ENCODE measurements at places on chromosomes 3 and 15.

GRCh38 chr3:113908133-113908532 lies 39.7 kb upstream of the ZDHHC23 start:
- DNase-seq = no peak

- no peak for DNase-seq
Measured at GRCh38 chr15:98734466-98735199, 86.3 kb downstream of the IGF1R start.

DNA sequence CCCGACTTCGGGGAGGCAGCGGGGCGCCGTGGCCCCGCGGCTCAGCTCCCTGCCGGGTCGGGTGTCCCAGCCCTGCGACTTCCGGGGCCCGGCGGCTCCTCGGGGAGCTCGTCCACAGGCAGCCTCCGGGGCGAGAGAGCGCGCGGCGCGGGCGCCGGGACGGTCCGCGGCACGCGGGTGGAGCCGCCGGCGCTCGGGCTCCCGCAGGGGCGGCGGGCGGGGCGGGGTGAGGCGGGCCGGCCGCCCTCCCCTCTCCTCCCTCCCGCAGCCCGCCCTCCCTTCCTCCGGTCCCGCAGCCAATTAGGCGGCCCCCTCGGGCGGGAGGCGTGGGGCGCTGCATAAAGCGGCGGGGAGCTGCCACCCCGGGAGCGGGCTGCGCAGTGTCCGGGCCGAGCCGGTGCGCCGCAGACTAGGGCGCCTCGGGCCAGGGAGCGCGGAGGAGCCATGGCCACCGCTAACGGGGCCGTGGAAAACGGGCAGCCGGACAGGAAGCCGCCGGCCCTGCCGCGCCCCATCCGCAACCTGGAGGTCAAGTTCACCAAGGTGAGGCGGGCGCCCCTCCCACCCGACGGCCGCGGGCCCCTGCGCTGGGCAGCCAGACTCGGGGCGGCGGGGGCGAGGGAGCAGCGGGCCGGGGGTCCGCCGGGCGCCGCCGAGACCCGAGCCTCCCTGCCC lies at the start of gene ALDH1A3:
TSS of gene ALDH1A3 (plus strand) at position 368 of the 675 bp plus-strand sequence. CDS start at position 445, 77 bp downstream.
- no peak for DNase-seq

DNA sequence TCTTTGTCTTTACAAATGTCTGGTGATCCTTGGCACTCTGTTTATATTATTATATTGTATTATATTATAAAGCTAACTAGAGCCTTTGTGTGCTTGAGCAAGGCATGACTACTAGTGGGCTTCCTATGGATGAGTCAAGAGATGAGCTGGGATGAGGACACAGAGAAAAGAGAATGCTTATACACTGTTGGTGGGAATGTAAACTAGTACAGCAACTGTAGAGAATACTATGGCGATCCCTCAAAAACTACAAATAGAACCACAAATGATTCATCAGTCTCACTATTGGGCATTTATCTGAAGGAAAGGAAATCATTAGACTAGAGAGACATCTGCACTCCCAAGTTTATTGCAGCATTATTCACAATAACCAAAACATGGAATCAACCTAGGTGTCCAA lies 40.8 kb upstream of the MED12L start:
- no peak for DNase-seq

- DNase-seq = no peak
Measured at GRCh38 chr15:78552597-78552996, 12.4 kb downstream of the PSMA4 start.

DNA sequence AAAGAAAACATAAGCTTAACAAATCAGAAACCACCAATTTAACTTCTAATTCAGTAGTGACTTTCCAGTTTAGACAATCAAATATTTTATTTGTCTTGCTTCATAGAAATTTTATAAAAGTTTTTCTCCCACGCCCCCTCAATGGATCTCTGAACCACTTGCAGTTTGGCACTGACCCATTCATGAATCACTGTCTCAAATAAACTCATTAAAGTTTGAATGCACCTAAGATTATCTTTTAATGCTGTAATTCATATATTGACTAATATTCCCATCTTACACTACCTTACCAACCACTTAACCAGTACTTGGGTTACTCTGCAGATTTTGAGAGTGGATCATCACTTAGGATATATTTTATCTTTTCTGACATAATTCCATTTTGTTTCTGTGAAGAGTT lies 880.2 kb downstream of the OTOL1 start:
- no peak for DNase-seq

DNA sequence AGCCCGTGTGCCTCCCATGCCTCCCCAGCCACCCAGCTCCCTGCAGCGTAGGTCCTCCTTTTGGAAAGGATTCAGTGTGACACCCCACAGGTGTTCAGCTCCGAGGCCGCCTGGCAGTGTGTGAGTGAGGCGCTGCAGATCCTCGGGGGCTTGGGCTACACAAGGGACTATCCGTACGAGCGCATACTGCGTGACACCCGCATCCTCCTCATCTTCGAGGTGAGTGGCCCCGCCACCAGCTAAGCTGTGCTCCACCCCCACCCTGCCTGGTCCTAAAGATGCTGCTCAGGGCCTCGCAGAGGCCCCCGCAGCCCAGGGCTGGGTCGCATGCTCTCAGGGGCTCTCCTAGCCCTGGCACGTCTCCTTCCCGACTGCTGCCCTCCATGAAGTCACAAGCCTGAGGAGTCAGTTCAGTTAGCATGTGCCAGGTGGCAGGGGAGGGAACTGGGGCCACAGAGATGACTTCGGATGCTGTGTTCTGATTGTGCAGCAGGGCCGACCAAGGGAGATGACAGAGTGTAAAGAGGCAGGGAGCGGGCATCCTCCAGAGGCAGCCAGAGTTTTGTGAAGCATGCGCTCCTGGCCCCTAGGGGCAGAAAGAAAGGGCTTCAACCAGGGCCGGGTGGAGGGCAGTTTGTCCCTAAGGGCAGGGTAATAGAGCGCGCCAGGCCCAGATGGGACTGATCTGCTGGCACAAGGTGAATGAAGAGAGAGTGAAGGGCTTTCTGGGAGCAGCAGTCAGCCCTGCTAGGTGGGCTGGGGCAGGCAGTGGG lies 26.8 kb downstream of the ACAD9 start:
- no peak for DNase-seq

DNA sequence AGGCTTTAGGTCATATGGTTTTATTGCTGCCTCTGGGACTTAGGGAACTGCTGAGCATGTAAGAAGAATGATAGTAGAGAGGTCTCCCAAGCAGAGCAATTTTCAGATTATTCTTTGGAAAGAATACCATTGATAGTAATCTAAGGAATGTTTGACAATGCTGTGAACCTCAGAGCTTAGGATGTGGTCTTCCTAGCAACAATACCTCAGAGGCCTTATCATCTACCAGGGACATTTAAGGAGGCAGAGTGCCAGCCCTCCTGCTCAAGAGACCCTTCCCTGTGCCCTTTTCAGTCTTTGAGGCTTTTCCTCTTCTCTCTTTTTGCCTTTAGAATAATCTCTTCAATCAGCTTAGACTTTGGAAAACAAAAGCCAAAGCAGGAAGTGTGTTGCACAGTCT lies 272.1 kb downstream of the OXSM start:
- no peak for DNase-seq

DNA sequence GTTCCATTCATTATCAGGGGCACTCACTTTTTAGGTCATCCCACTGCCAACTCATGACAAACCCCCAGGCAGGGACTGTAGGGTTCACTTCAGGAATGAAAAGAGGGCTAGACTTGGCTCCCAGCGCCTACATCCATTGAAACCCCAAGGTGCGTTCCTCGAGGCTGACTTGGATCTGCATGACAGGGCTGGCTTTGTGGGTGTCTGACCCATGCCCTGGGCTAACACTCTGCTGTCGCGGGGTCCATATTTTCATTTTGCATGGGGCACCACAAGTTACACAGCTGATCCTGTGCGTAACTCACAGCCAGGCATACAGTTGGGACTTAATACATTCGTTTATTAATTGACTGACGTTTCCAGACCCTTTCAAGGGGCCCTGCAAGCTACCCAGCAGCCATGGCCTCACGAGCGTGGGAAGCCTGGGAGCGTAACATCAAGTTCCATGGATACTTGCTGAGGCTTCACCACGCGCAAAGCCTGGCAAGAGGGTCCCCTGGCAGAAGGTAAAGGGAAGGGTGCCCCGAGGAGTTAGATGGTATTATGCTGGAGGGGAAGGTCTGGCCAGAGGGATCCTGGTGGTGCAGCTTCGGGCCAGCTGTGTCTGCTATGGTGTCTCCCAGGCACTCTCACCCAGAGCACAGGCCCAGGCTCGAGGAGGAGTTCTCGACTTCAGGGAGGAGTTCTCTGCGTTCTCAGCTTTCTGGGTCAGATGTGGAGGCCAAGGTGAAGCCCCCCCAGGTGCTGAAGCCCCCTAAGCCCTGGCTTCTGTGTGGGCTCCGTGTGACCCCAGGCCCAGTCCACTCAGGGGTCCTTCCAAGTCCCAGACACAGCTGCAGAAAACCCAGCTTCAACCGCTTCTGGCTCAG lies 85.4 kb downstream of the ADAMTS17 start:
- no peak for DNase-seq

Measured in fibroblast of skin of left biceps (primary cell).